Activated CD4-positive, alpha-beta T cell treated with anti-CD3 and anti-CD28 coated beads, Interleukin-2, amount 50 U/mL, for 16 hours (primary cell): ENCODE measurements at places on chromosomes 12 and 14.

DNA sequence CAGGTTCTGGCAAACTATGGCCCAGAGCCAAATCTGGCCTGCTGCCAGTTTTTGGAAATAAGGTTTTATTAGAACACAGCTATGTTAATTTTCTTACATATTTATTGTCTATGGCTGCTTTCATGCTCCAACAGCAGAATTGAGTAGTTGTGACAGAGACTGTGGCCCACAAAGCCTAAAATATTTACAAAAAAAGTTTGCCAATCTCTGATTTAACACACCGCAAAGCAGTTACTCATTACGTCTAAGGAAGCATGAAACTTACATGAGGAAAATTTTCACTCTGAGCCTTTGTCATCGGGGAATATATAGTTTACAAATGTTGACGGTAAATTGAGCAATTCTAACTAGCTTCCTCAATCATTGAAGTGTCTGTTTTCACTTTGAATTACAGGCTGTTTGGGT is 96.5 kb downstream of the UNC79 start:
- no peak for DNase-seq

DNA sequence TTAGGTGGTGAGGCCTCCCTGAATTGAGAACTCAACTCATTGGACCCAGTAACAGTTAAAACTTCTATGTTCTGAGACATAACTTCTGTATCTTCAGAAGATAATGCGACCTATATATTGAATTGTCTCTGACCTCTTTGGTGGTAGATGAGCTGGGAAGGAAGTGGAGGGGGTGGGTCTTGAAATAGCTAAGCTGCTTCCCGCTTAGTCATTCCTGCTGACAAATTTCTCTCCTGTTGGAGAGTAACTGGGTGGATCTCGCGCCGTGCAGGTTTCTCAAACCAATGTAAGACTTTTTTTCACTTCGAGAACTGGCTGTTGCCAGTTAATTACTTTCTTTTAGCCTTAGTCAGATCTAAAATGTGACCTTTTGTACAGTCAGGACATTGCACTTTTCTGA is 100.8 kb downstream of the PPHLN1 start:
- peak; percentile 77 for DNase-seq

DNA sequence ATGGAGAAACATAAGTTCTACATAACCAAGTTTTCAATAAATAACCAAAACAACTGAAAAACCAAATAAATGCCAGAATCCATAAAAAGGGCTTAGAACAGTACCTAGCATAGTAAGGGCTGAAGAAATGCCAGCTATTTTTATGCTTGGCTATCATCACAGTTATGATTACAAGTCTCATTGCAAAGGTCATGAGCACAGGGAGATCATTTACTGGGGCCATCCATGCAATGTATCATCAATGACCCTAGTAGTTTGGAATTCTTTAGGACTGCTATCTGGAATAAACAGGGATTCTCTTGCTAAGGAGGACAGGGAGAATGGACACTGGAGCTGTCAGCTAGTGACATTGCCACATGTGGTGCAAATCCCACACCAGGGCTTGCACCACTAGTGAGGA is 92.5 kb upstream of the NAP1L1 start:
- no peak for DNase-seq

- no peak for DNase-seq
Observed at GRCh38 chr14:101588286-101588975, 27.1 kb downstream of the DIO3 start.

DNA sequence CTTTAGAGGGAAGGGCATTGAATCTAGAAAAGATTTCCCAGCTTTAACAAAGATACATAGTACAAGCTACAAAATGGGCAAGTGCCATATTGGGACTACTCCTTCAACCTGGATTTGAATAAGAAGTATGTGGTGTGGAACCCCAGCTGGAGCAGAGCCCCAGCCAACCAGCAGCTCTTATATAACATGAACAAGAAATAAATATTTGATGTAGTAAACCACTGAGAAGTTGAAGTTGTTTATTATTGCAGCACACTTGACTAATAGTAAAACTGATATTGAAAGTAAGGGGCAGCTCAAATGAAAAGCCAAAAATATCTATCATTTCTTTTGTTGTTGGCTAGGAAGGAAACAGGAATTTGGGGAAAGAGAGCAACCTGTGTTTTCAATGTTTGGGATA is 701.8 kb downstream of the TMTC2 start:
- no peak for DNase-seq

DNA sequence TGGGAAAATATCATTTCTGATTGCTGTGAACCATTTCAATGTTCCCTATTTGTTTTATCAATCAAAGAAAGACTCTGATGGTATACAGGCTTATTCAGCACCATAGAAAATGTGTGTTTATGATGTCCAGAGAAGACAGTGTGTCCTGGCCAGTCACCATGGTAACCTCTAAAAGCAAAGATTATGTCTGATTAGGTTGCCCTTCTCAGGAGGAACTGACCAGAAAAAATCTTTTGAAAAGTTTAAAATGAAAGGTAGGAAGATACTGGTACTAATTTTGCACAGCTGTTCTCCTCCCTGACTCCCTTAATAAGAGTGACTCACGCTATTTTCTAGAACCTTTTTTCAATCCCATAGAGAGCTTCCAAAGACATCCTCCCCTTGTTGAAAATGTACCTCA is 391.8 kb upstream of the DCN start:
- no peak for DNase-seq

DNA sequence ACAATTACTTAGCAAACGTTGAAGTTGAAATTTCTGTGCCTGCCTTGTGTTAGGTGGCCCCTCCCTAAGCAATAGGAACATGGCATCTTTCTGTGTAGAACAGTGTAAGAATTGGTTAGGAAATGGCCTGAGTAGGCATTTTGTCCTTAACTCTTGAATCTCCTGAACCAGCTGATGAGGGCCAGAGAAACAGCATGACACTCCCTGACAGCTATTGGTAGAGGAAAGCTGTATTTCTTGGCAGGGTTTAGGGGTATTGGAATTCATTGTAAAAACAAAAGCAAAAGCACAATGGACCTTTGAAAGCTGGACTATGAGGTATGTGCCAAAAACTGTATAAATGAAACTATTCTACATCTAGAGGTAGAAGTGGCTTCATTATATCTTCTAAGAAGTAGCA is 40.6 kb upstream of the LRTM2 start:
- no peak for DNase-seq

DNA sequence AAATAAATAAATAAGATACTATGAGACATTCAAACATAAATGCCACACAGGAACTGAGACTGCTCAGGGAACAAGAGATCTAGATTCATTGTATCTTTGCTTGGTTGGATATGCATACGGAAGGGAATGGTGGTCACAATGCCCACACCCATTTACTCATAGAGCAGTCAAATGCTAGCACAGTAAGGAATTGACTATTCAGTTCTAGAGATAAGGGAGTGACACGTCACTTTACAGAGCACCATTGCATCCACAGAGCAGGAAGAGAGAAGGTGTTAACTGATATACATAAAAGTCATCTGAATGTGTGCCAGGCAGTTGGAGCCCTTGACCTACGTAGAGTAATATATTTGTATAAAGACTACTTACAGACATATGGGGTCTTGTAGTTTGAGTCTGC is 530.0 kb upstream of the NOVA1 start:
- DNase-seq, result no peak

DNA sequence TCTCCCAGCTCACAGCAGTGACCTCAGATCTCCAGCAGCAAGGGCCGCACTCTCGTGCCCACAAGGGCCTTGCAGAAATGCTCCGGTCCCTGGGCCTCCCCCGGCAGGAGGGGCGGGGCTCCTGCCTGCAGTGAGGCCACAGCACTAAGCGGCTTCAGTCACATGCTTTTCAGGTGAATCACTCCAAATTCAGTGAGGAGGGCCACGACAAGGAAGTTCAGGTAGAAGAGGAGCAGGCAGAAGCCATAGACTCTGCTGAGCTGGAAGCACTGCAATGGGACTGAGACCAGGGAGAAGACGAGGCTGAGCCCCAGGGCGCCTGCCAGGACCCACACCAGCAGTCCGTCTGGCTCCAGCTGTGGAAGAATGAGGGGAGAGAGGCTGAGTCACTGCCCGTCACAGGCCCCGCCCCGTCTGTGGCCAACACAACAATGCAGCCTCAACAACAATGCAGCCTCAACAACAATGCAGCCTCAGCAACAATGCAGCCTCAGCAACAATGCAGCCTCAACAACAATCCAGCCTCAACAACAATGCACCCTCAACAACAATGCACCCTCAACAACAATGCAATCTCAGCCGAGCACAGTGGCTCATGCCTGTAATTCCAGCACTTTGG is 35.2 kb downstream of the SLC8B1 start:
- no peak for DNase-seq

GRCh38 chr12:106945261-106945851 is 10.4 kb upstream of the TMEM263 start:
- no peak for DNase-seq

- DNase-seq, result no peak
Observed at GRCh38 chr12:121570467-121571283, 10.1 kb downstream of the KDM2B start.

- no peak for DNase-seq
Observed at GRCh38 chr14:93538413-93538812, 107.7 kb downstream of the UNC79 start.

DNA sequence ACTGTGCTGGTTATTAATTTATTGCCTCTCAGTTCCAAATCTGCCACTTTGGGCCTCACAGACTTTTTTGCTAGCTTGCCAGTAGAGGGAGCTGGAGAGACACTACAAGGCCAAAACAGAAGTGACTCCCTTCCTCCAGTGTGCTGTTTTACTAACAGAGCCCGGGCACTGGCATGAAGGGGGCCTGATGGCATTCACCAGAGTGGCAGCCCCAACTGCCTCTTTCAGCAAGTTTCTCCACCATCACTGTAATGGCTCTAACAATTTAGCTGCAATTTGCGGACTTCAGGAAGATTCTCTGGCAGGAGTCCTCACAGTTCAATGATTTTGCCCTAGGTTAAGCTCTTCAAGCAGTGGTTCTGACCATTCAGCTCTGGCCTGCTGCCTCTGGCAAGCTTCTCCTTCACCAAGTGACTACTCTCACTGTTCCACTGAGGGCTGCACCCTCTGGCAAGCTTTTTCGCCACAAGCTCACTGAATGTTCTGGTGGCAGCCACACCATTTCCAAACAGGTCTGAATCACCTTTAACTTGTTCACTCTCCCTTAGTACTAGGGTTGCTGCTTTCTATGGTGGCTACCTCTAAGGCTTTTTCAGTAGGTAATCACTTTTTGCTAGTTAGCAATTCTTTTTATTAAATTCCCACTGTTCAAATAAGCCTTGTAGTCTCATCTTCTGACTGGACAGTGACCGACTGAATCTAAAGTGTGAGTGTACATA is 104.9 kb downstream of the ZC3H14 start:
- peak; percentile 73 for DNase-seq

GRCh38 chr12:118061873-118062843 is 1.2 kb upstream of the WSB2 start:
- no peak for DNase-seq

DNA sequence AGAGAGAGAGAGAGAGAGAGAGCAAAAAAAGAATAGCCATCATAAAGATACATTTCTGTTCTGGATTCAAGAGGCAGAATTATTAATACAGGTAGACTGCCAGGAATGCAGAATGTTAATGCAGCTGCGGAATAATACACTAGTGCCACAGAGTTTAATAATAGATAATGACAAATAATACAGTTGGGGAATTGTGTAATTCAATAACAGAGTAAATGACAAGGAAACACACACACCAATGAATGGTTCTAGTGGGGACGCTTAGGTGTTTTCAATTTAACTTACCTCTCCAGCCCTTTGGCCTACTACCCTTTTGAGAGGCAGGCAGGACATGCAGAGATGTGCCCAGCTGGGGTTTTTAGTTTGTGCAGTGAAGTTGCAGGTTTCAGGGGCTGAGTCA is 313.9 kb downstream of the NRXN3 start:
- no peak for DNase-seq

GRCh38 chr12:51406859-51407258 is 15.7 kb upstream of the GALNT6 start:
- DNase-seq, result no peak

GRCh38 chr12:6639151-6639801 is 3.5 kb upstream of the LPAR5 start:
- DNase-seq, result no peak

DNA sequence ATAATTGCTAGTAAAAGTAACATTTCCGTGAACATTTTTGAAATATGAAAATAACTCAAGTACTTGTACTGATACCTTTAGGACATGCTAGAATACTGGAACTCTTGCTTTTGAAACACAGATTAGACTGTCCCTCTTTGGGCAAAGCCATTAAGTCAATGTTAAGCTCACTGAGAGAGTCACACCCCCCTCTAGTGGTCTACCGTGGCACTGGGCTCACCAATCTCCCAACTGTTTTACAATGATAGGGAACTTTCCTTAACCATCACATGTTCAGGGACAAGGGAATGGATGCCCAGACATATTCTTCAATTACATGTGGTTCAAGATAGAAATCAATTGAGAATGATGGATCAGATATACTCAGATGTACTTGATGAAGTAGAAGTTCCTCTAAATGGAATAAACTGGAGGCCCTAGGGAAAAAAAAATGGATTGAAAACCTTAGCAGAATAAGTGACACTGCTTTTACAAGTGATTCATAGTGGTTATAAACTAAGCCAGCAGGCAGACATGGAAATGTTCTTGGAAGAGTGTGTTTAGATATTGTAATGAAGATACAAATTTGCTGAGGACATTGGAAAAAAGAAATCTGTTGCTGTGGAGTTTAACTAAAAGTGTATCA is 17.8 kb downstream of the NANOG start:
- peak; percentile 54 for DNase-seq

DNA sequence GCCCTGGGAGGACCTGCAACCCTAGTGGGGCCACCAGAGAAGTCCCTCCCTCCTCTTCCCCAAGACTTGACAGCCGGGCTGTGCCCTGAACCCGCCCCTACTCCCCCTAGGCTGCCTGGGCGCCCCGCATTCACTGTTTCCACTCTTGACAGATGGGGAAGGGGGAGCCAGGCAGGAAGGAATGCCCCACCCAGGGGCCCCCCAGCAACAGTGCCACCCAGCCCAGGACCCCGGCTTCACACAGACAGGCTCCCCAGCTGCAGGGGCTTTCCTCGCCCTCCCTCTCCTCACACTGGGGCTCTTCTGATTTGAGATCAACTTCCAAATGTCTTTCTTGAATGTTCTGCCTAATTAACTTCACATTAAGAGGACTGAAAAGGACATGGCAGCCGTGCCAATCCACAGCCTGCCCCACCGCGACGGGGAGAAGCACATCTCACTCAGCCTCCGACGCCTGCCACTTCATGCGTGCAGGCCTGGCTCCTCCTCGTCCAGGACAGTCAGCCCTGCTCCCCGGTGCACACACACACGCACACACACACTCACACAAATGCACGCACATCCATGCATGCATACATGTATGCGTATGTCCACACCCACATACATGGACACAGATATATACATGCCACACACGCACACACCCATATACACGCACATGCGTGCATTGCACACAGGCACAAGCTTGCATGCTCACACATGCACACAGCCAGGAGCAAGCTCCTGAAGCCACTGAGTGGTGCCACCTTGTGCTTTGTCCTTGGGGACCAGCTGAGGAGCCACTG is 19.6 kb upstream of the C14orf180 start:
- no peak for DNase-seq

GRCh38 chr14:39050389-39050788 is 52.6 kb downstream of the SEC23A start:
- DNase-seq, result peak; percentile 12

GRCh38 chr14:75234173-75235115 is 44.2 kb upstream of the FOS start:
- DNase-seq, result no peak

GRCh38 chr14:70642303-70643235 is 853 bp downstream of the TTC9 start:
- DNase-seq, result no peak
